Sigmoid colon (tissue), 7 donors: ENCODE measurements at places on chromosomes 7 and 10. TPM values are rescaled to one million over a fixed set of nuclear protein-coding genes. Genes with fewer than 3 reads are reported as not detected.

Gene FAM131B
- polyA plus RNA-seq, result 2.0 TPM

Gene TLX1
- polyA plus RNA-seq, result not detected

Gene LYZL2
- polyA plus RNA-seq, result not detected

Gene OPALIN
- not detected for polyA plus RNA-seq

Gene PLXNA4
- under 0.01 TPM for polyA plus RNA-seq

Gene HECW1
- polyA plus RNA-seq, result 0.34 TPM

Gene RSPH10B
- not detected for polyA plus RNA-seq

Gene TDRD1
- 0.17 TPM for polyA plus RNA-seq

Gene CTAGE6
- 0.06 TPM for polyA plus RNA-seq

Gene INA
- 2.0 TPM for polyA plus RNA-seq

Gene PKD2L1
- 0.31 TPM for polyA plus RNA-seq

Gene CREB3L2
- polyA plus RNA-seq, result 4.4 TPM

Gene FBXO24
- polyA plus RNA-seq, result 0.95 TPM

Gene AP1S1
- polyA plus RNA-seq, result 132 TPM

Gene PRSS37
- polyA plus RNA-seq, result not detected

Gene UTF1
- not detected for polyA plus RNA-seq

Gene SLC26A3
- polyA plus RNA-seq, result 326 TPM

Gene MYO3A
- 0.54 TPM for polyA plus RNA-seq
